Renal pelvis (tissue), 12 donors: ENCODE measurements at places on chromosomes 5 and 9. TPM values are rescaled to one million over a fixed set of nuclear protein-coding genes. Genes with fewer than 3 reads are reported as not detected.

The LCN9 gene
- polyA plus RNA-seq: not detected

- DNase-seq: no peak
Measured at GRCh38 chr9:16121601-16122286, 568.9 kb downstream of the CCDC171 start.

The PCDHA1 gene
- polyA plus RNA-seq: not detected

The TPPP gene
- 4.2 TPM for polyA plus RNA-seq

GRCh38 chr5:124583469-124584350 is 162.7 kb downstream of the ZNF608 start:
- DNase-seq: no peak

- no peak for DNase-seq
Measured at GRCh38 chr5:43044181-43044914, 4.2 kb upstream of the ANXA2R start.

- no peak for DNase-seq
Measured at GRCh38 chr9:72361217-72361616, 3.8 kb downstream of the ZFAND5 start.

DNA sequence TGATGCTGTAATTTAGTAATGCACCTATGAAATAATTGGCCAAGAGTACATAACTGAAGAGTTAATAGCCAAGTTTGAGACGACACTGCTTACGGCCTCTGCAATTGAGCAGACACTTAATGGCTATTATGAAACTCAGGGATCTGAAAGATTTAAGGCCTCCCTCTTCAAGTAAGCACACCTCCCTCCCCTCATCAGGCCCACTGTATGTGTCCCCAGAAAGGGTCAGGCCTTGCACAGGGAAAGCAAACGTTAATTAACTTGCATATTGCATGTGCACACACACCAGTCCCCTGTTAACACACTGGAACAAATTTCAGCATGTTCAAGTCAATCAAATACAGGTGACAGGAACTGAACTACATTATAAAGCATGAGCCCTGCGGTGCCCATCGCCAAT is 163.6 kb downstream of the SPOCK1 start:
- DNase-seq: no peak

The NUTM2G gene
- 0.41 TPM for polyA plus RNA-seq

GRCh38 chr9:86402591-86402990 is 48.4 kb upstream of the TUT7 start:
- DNase-seq: no peak

GRCh38 chr9:38018958-38019602 is 49.9 kb downstream of the SHB start:
- no peak for DNase-seq

DNA sequence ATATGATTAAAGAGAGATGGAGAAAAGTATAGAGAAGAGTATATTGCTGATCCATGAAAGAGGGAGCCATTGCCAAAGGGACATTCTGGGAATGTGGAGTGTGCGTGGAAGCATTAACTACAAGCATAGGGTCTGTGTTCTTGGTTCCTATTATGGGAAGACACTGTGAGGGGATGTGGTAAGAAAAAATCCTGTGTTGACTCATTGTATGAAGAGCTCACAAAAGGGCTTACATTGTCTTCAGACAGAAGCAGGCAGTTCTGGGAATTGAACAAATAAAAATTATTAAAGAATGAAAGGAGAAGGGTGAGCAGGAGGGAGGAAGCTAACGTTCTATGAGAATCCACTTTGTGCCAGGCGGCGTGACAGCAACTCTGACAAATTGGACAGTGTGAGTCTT is 250.4 kb upstream of the CHD1 start:
- no peak for DNase-seq

- no peak for DNase-seq
Measured at GRCh38 chr9:34456151-34456550, 2.2 kb downstream of the FAM219A start.

DNA sequence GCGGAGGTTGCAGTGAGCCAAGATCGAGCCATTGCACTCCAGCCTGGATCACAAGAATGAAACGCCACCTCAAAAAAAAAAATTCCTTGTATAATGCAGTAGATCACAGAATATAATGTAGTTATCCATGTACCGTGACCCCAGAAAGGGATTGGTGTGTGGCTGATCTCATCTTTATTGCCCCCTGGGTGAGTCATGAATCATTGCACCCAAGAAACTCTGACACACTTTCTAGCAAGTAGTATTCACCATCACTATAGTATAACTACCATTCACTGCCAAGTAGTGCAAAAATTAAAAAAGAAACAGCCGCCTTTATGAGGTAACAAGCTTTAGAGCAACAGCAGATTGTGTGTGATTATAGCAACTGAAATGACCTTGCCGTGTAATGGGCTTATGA is 23.7 kb upstream of the ANKH start:
- no peak for DNase-seq

DNA sequence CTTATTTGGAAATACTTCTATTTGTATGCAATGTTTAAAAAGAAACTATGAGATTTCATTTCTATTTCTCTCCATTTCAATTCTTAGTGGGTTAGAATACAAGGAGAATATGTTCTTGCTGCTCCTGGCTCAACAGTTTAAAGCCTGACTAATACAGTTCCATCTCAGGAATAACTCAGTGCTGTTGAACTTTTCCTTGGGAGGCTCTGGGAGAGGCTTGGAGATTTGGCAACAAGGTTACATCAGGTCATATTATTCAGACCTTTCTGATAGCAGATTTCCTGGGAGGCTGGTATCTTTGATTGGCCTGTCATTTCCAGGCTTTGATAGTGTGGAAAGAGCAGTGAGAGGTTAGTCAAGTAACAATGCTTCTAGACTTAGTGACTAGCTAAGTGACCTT is 481.7 kb upstream of the KLF4 start:
- DNase-seq: no peak

GRCh38 chr9:70789086-70789485 is 332.3 kb downstream of the TRPM3 start:
- no peak for DNase-seq
